ENCODE measurements at places on chromosomes 2 and 18.

DNA sequence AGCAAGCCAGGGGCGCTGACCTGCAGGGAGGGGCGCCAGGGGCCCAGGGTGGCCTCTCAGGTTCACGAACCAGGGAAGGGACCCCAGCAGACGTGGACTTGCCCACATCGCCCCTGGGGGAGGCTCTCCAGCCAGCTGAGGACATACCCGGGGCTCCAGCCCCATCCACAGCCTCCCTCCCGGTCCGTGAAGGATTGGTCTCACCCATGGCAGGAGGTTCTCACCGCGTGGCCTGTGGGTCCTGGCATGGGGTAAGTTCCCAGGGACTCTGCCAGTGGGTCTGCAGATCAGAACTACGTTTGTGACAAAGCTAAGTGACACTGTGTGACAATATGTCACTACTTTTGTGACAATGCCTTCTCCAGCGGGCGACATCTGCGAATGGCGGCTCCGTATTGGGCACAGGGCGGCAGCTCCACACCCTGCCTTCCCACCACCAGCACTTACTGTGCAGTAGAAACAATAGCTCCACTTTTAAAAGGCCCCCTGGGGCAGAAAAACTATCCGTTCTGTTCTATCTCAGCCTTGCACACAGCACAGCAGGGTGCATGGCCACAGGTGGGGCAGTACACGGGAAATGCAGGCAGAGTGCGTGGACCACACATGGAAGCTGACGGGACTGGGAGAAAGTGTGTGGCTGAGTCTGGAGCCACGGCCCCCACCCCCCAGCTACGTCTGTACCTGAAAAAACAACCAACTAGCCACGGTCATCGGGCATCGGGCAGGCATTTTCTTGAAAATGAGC, 65.2 kb upstream of the CTDP1 start:
- DNase-seq, result no peak

- DNase-seq, result no peak
Observed at GRCh38 chr18:50724751-50725151, 95.1 kb downstream of the MRO start.

- no peak for DNase-seq
Observed at GRCh38 chr2:50356858-50357257, 675.1 kb downstream of the NRXN1 start.

GRCh38 chr2:229371086-229371485, 100.0 kb upstream of the PID1 start:
- DNase-seq, result no peak

DNA sequence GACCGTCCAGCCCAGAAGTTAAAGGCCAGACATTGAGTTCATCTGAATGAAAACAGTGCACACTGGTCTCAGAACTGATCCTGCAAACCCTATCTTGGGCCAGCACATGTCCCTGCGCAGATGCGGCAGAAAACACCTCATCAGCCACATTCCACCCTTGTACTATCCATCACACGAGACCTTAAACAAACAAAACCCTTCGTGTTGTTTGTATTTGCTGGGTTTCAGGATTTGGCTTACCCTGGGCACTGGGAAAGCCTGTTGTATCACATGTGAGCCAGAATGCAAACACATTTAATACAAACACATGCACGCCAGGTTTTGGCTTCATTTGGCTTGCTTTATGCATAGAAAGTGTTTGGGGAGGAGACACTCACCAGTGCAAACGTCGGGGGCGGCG, 12.5 kb downstream of the WIPF1 start:
- DNase-seq, result no peak

Data from stimulated activated CD4-positive, alpha-beta T cell treated with anti-CD3 and anti-CD28 coated beads, TNF-alpha, amount 100 ng/mL, for 4 hours (primary cell).